Pulmonary artery endothelial cell (primary cell): ENCODE measurements at places on chromosomes 5 and 9. TPM values are rescaled to one million over a fixed set of nuclear protein-coding genes. Genes with fewer than 3 reads are reported as not detected.

The IRX2 gene
- total RNA-seq: not detected in 2 replicates

The CCNO gene
- 0.32 and 0.73 TPM in 2 replicates for total RNA-seq

The TESK1 gene
- total RNA-seq: 4.3 and 6.9 TPM in 2 replicates

The SYK gene
- 0.07 TPM in 1 of 2 replicates, not detected in the other for total RNA-seq

The SH3GL2 gene
- total RNA-seq: 0.14 and 0.79 TPM in 2 replicates

The PCDHB2 gene
- total RNA-seq: 1.4 and 2.9 TPM in 2 replicates

The PCDHA9 gene
- 0.04 TPM in 1 of 2 replicates, not detected in the other for total RNA-seq

- no peak for DNase-seq
Measured at GRCh38 chr5:16654647-16655334, 38.0 kb upstream of the RETREG1 start.

DNA sequence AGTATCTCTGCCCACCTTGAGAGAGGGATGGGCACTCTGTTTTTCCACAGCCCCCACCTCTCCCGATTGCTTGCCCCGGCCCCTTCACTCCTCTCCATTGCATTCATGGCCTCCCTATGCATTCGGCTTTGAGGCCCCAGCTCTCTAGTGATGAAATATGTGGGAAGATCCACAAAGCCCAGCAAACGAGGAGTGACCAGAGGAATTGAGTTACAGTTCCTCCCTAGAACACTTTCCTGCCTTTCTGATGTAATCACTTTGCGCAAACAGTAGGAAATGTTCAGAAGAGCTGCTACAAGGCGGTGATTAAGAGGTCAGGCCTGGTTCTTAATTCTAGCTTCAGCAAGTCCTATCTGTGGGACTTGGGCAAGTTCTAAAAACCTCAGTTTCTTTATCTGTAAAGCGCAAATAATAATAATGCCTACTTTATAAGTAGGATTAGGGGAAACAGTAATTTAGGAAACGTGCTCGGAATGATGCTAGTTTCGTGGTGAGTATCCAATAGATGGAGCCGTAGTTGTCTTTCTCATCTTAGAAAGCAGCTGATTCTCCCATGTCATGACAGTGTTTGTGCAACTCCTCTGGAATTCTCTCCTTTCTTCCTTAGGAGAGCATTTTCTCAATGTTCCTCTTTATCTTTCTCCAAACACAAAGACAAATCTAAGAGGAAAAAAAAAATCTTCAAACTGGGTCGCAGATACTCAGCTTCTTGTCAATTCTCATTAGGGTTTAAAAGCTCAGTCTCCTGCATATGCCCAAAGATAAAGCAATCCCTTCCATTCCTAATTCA lies 99.5 kb upstream of the MSX2 start:
- DNase-seq: no peak

DNA sequence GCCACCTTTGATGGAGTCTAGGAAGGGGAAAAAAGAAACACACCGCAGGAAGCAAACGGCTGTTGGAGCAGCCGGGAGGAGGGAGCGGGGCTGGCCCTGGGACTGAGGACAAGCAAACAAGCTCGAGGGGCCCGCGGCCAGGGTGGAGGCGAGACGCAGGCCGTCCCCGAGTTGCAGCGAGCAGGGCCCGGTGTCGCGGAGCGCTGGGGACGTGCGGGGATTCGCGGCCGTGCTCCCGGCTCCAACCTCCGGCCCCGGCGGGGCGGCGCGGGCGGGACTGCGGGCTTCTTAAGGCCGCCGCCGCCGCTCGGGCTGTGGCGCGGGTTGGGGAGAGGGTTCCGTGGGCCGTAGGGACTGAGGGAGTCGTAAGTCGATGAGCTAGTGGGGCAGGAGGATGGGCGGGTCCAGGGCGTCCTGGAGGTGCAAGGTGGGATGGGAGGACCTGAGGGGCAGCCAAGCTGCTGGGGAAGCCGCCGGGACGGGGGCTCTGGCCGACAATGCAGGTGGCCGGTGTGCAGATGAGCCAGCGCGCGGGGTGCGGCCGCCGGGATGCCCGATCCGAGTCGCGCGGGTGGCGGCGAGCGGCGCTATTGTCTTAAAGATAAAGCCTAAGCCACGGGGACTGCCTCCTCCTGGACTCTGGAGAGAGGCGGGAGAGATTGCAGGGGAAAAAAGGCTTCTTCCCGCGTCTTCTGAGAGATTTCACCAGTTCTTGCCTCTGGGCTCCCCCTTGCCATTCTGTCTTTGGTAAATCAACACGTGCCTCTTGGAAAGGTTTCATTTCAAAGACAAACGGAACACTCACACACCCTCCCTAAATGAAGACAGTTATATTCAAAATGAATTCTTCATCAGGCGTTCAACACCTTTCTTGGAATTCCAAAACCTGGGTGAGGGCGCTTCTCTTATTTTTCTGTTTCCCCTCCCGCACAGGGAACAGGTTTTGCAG lies 1.6 kb upstream of the HAPLN1 start:
- no peak for DNase-seq

GRCh38 chr9:98159301-98159700 lies 33.1 kb downstream of the CORO2A start:
- no peak for DNase-seq
